ENCODE measurements at places on chromosomes 3 and 15. TPM values are rescaled to one million over a fixed set of nuclear protein-coding genes. Genes with fewer than 3 reads are reported as not detected.

Gene MOBP
- 0.03 TPM for total RNA-seq

Gene ZBED2
- 0.12 TPM for total RNA-seq

Gene DPH3
- total RNA-seq, result 26.3 TPM

Gene P2RY14
- not detected for total RNA-seq

Gene CLDN11
- 0.09 TPM for total RNA-seq

Gene DUOXA2
- total RNA-seq, result not detected

Gene AGBL1
- total RNA-seq, result not detected

Gene TRANK1
- total RNA-seq, result 2.1 TPM

Gene TM4SF4
- total RNA-seq, result 35.9 TPM
